Omental fat pad (tissue), 4 donors: ENCODE measurements at places on chromosomes 6 and 20. TPM values are rescaled to one million over a fixed set of nuclear protein-coding genes. Genes with fewer than 3 reads are reported as not detected.

Gene LPIN3
- total RNA-seq: 51.2 TPM

Gene CD40
- 25.7 TPM for total RNA-seq

Gene CRISP3
- total RNA-seq: not detected

Gene LY6G6C
- 0.74 TPM for total RNA-seq

Gene TMEM74B
- not detected for total RNA-seq

Gene CDH22
- total RNA-seq: 0.24 TPM

Gene SIRPB2
- total RNA-seq: 21.0 TPM

GRCh38 chr6:15431762-15432483 is 186.1 kb downstream of the JARID2 start:
- no peak for DNase-seq

- no peak for DNase-seq
These were observed 43.5 kb upstream of the MDFI start for GRCh38 chr6:41594766-41595165.

GRCh38 chr6:137309078-137309762 is 90.0 kb upstream of the IFNGR1 start:
- DNase-seq: peak; percentile 29

- DNase-seq: no peak
These were observed 250.0 kb downstream of the LRFN2 start for GRCh38 chr6:40336940-40337760.

DNA sequence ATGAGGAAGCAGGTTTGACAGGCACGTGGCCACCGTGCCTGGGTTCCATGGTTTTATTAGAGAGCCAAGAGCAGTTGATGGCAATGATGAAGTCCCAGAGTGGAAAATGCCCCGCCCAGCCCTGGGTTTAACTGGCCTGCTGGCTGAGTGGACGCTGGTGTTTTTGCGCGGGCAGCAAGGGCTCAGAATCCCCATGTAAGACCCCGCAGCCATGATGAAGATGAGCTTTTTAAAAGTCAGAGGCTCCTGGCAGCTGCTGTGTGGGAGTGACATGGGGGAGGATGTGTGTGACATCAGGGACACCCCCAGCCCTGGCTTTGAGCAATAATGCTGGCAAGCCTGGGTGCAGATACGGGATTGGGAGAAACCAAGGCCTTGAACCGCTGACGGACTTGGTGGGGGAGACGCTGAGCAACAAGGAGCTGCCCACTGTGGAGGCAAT is 33.0 kb upstream of the SLCO4A1 start:
- DNase-seq: no peak

DNA sequence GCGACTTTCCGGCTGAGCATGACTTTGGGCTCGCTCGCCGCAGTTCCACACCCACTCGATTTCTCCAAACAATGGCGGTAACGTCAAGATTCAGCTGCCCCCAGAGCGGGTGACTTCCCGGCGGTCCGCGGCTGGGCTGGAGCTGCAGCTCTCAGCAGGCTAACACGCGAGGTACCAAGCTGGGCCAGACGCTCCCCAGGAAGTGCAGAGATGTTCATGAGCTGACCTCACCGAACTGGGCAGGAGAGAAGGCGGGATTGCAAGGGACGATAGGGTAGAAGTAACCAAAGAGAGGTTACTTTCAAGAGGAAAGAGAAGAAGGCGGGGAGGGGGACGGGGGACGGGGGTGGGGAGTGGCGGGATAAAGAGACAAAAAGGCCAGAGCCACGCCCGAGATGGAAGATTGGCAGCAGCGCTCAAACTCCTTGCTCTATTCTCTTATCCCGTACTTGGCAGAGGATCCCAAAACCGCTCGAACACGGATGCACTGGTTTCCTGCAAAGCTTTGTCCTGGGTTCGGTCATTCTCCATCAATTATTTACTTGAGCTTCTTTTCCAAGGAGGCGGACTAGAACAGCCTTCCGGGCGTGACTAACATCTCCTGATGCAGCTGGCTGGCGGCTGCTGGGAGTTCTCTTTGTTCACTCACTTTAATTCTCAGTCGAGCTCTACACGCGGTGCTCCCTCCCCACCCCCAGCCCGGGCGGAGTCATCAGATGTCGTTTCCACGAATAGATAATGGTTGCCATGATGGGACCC is at the start of gene MTCL3:
MTCL3 (minus strand) TSS at position 626 of the 759 bp plus-strand sequence.
- no peak for DNase-seq

DNA sequence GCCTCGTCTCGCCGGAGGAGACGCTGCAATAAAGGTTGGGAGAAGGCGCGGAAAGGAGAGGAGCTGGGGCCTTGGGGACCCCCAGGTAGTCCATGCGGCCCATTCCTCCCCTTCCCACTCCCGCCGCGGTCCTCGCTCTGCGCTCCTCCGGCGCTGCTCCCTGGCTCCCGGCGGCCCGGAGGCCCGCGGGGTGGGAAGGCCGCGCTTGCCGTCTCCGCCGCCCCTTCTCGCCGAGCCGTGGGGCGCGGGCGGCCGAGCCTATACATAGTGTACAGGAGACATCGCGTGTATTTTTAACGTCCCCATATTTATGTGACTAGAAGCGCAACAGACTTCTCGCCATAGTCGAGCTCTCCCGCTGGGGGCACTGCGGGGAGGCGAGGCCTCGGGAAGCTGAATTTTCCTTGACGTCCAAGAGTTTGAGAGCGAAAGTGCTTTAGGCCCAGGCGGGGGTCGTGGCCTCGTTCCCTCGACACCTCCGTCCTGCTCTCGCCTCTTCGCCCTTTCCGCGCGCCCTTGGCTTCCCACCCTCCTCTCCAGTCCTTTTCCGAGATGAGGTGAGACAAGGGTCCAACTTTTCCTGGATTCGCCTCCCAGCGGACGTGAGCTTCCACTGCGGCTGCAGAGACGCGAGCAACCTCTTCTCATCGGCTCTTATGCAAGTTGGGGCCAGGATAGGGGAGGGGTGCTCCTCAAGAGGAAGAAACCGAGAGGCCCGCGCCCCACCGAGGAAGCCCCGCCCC is 29.0 kb downstream of the SLC12A5 start:
- DNase-seq: no peak

DNA sequence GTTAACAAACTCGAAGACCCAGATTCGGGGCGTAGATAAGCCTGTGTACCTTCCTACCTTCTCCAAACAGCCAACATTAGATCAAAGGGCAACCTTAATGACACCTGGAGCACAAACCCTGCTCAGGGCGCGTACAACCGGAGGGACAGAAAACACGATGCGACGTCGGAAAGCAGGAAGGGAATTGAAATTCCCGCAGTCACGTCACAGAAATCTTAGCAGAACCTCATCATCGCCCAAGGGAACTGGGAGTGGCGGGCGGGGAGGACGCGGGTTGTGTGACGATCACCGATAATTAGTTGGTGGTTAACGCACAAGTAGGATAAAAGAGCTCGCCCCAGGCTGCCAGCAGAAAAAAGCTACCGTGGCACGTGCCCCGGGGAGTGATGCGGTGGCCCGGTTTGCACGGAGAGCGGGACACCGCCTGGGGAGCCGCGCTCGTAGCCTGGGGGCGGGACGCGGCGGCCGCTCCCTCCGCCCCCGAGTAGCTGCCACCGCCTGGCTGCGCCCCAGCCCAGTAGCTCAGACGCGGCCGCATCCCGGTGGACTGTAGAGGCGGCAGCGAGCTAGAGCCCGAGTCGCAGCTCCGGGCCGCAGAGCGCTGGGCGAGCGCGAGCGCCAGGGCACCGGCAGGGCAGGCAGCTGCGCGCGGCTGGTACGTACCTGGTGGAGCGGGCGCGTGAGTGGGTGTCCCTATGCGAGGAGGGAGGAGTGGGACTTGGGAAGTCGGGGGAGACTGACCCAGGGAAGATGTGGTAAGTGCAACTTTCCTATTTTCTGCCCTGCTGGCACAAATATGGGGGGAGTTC is at the start of gene PKIB:
PKIB (plus strand) TSS at position 525 of the 809 bp plus-strand sequence. CDS start 107,390 bp downstream, outside the sequence.
- peak; percentile 24 for DNase-seq

DNA sequence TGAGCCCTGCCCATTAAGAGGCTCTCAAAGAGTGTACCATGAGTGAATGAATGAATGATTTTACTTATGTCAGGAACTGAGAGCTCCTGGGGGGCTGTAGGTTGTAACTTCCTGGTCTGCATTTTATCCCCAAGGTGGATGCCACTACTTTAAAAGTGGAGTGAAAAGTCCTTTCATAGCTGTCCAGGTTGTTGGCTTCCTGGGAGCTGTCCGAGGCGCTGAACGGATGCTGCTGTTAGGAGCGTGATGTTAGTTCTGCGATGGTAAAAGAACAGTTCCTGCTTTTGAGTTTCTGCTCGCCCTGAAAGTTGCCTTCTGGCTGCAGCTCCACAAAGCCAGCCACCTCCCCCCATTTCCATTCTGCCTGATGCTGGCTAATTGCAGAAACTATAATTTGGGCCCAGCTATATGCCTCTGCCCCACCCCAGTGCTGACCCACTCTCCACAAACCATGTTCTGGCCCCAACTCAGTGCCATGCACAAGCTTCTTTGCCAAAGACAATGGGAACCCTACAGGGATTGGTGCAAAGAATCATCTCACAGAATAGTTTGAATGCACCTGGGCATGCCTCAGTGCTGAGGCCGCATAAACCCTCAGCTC is 330.9 kb upstream of the CDH4 start:
- DNase-seq: no peak

DNA sequence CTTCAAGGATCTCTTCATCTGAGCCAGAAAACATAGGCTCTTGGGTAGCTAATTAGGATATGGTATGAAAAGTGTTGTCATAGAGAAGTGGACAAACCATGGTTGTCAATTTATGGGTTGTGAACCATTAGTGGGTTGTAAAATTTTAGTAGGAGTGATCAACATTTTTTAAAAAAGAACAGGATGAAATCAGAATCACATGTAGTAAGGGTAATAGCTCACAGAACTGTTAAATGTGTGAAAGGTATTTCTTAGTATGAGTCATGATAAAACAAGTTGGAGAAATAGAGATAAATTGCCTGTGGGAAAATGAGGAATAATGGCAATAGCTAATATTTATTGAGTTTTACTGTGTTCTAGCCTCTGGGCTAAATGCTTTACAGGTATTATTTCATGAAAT is 113.4 kb downstream of the MAP3K4 start:
- DNase-seq: no peak

- DNase-seq: no peak
These were observed 343.0 kb downstream of the CDKAL1 start for GRCh38 chr6:20877008-20877937.

DNA sequence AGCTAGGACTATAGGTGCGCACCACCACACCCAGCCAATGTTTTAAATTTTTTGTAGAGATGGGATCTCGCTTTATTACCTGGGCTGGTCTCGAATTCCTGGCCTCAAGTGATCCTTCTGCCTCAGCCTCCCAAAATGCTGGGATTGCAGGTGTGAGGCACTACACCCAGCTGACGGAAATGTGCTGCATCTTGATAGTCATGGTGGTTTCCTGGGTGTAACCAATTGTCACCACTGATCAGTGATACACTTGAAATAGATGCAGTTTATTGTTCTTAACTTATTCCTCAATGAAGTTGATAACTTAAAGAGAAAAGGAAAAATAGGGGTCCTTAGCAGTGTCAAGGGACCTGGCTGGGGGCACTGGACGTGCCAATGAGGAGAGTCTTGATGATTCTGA is 92.4 kb downstream of the PPP1R14C start:
- no peak for DNase-seq

DNA sequence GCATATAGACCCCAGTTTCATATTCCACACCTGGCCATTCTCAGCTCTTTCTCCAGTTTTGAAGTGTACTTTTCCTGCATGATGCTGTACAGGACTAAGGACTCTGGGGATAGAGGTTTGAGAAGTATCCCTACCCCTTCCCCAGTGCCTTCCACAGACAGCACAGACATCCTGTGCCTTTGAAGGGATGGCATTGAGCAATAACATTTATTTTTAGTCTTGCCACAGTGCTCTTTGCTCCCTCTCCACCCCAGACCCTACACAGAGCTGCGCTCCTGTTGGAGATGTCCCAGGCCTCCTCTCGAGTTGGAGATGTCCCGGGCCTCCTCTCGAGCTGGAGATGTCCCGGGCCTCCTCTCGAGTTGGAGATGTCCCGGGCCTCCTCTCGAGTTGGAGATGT is 275.8 kb downstream of the FARS2 start:
- DNase-seq: no peak

DNA sequence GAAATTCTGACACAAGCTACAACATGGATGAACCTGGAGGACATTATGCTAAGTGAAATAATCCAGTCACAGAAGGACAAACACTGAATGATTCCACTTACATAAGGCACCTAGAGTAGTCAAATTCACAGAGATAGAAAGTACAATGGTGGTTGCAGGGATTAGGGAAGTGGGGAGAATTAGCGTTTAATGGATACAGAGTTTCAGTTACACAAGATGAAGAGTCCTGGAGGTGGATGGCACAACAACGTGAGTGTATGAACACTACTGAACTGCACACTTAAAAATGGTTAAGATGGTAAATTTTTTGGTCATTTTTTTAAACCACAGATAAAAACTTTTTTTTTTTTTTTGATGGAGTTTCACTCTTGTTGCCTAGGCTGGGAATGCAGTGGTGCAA is 24.7 kb downstream of the MOCS3 start:
- DNase-seq: no peak

GRCh38 chr6:111259089-111259831 is 172.0 kb downstream of the SLC16A10 start:
- DNase-seq: peak; percentile 99

DNA sequence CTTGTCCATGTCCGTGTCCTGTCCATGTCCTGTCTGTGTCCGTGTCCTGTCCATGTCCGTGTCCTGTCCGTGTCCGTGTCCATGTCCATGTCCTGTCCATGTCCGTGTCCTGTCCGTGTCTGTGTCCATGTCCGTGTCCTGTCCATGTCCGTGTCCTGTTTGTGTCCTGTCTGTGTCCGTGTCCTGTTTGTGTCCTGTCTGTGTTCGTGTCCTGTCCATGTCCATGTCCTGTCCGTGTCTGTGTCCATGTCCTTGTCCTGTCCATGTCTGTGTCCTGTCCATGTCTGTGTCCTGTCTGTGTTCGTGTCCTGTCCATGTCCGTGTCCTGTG is 55.0 kb upstream of the BHLHE23 start:
- no peak for DNase-seq

- no peak for DNase-seq
These were observed 637.7 kb downstream of the BCKDHB start for GRCh38 chr6:80744213-80744612.

DNA sequence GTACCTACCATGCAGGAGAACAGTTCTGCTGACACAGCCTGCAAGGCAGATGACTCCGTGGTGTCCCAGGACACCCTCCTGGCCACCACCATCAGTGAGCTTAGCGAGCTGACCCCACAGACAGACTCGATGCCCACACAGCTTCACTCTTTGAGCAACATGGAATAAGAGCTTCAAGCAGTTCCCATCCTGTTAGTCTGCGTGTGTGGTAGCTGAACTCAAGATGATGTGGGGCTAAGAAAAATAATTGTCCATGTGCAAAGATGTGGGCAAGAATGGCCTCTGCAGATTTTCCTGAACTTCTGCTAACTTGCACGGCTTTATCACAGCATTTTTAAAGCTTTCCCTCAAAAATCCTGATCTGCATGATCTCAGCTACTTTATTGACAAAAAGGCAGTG is 8.3 kb downstream of the GZF1 start:
- no peak for DNase-seq

DNA sequence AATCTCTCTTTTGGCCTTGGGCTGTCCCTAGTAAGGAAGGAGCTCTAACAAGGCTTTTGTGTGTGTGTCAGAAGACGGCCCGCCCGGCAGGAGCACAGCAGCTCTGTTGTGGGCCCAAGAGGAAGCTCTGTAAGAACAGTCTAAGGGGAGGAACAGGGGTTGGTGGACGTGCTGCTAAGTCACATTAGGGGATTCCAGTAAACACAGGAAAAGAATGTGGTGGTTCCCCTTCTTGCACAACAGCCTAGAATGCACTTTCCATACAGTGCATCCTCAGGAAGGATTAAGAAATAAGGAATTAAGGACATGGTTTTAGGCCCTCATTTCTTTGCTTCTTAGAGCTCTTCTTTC is 114.5 kb downstream of the RNF144B start:
- no peak for DNase-seq
